ENCODE measurements at places on chromosomes 1 and 21. TPM values are rescaled to one million over a fixed set of nuclear protein-coding genes. Genes with fewer than 3 reads are reported as not detected.

The ACTA1 gene
- total RNA-seq = 14,190 TPM

The SAMD13 gene
- 1.2 TPM for total RNA-seq

The AUNIP gene
- total RNA-seq = 0.21 TPM

The FAM72B gene
- total RNA-seq = 0.25 TPM

The NKAIN1 gene
- not detected for total RNA-seq

The ACADM gene
- total RNA-seq = 291 TPM

The HEYL gene
- 13.0 TPM for total RNA-seq

The CD101 gene
- 1.1 TPM for total RNA-seq

The LY9 gene
- total RNA-seq = 0.42 TPM

The FAM163A gene
- 0.28 TPM for total RNA-seq

The UBASH3A gene
- 0.69 TPM for total RNA-seq

The OR2L13 gene
- not detected for total RNA-seq

The RHD gene
- not detected for total RNA-seq

All from heart right ventricle (tissue), 16 donors.